Activated T-cell treated with anti-CD3 and anti-CD28 coated beads, Interleukin-2, amount 50 U/mL, for 72 hours (primary cell): ENCODE measurements at places on chromosomes 2 and 18. TPM values are rescaled to one million over a fixed set of nuclear protein-coding genes. Genes with fewer than 3 reads are reported as not detected.

Gene BMP10
- total RNA-seq = not detected

DNA sequence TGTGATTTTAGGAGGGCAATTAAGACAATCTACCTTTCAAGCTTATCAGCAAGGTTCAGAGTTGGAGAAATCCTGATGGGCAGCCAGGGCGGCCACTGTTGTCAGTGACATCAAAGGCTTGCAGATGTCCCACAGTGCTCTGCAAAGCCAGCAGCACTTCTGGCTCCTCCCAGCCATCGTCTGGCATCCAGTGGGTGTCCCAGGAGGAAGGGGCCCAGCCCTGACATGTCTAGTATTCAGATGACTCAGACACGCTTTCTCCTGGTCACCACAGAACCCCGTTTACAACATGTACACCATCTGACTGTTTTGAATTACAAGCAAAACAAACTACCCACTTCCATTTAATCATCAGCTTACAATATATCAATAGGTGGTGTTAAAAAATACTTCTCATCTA lies 61.4 kb downstream of the CYRIA start:
- no peak for DNase-seq

Gene UGT1A1
- total RNA-seq = not detected

Gene FKBP7
- 3.0 TPM for total RNA-seq

- no peak for DNase-seq
Observed at GRCh38 chr2:35794796-35795450, 560.7 kb upstream of the CRIM1 start.

Gene TMEM163
- 0.12 TPM for total RNA-seq

DNA sequence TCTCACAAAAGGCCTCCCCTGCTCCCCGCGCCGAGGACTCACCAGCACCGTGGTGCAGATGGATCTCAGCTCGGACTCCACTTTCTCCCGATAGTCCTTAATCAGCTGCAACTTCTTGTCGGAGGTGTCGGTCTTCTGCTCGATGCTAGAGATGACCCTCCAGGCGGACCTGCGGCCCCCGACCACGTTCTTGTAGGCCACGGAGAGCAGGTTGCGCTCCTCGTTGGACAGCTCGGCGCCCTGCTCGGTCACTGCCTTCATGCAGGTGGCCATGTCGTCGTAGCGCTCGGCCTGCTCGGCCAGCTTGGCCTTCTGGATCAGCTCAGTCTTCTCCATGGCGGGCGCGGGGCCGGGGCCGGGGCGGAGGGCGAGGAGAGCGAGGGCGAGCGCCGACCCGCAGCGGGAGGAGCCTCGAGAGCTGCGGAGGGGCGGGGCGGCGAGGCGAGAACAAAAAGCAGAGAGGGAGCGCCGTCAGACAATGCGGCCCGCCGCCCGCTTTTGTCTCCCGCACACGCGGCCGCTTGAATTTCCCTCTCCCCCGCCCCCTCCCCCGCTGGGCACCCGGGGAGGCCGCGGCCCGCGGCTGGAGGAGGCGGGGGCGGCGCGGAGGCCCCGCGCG lies 571 bp downstream of the YWHAQ start:
- DNase-seq = peak; percentile 86

DNA sequence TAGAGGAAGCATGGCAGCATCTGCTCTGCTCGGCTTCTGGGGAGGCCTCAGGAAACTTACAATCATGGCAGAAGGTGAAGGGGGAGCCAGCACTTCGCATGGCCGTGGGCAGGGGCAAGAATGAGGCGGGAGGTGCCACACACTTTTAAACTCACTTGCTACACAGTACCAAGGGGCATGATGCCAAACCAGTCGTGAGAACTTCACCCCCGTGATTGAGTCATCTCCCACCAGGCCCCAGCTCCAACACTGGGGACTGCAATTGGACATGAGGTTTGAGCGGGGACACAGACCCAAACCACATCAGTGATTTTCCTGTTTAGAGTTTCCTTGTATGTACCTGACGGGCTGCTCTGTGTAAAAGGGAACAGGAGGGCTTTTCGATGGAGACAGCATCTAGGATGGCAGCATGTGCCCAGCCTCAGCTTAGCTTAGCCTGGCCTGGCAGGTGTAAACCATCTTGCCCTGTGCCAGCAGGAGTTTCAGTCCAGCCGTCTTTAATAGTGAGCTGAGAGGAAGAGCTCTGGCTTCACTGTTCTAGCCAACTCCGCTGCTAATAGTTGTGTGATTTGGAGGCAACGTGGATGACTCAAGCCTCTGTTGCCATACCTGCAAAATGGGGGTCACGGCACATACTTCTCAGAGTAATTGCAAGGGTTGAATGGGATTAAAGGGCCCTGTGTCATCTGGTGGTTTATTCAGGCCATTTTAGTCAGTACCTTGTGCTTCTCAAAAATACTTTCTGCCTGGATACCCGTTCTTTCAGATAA lies 101.8 kb downstream of the ASAP2 start:
- DNase-seq = no peak

DNA sequence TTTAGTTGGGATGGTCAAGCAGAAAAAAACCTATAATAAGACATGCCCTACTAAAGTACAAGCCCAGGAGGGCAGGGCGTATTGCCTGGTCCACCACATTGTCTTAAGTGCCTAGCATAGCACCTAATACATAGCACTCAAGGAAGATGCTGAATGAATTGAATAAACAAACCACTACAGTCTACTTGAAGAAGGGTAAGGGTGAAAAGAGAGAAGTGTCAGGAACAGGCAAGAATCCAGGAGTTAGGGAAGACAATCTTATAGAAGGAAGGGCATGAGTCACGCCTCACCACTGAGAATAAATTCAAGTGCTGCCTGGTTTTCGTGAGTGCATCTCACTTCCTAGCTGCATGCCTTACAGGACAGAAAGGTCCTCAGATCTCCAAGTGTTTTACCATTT lies 13.9 kb downstream of the SLC19A3 start:
- no peak for DNase-seq

- no peak for DNase-seq
Observed at GRCh38 chr18:22409445-22409844, 8.3 kb downstream of the CTAGE1 start.

- no peak for DNase-seq
Observed at GRCh38 chr18:9323750-9324445, 10.7 kb upstream of the TWSG1 start.

DNA sequence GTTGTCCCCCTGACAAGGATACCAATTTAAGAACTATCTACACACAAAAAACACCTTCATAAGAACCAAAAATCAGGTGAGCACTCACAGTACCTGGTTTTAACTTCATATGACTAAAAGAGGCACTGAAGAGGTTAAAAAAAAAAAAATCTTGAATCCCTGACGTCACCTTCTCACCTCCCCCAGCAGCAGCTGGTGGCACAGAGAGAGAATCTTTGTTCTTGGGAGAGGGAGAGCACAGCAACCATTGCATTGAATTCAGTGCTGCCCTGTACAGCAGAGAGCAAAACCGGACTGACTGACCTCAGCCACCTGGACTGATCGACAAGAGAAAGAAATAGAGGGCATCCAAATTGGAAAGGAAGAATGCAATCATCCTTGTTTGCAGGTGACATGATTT lies 566.0 kb downstream of the TMX3 start:
- no peak for DNase-seq

Gene CRYGC
- total RNA-seq = not detected

- DNase-seq = no peak
Observed at GRCh38 chr2:99933894-99934650, 208.3 kb downstream of the AFF3 start.

DNA sequence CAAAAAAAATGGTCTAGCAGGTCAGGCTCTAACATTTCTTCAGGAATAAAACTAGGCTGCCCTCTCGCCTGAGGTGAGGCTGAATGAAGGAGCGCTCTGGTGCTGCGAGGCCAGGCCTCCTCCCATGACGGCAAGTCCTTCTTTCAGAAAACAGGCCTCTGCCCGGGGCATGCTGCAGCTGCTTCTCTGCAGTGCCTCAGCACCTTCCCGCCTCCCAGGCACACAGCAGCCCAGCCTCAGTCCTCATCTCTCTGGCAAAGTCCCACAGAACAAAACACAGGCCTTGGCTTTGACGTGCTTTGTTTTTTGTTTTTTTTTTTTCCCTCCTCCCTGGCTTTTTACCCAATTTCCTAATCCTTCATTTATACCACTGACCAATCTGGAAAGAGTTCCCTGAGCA lies 74.8 kb downstream of the BCL11A start:
- no peak for DNase-seq

DNA sequence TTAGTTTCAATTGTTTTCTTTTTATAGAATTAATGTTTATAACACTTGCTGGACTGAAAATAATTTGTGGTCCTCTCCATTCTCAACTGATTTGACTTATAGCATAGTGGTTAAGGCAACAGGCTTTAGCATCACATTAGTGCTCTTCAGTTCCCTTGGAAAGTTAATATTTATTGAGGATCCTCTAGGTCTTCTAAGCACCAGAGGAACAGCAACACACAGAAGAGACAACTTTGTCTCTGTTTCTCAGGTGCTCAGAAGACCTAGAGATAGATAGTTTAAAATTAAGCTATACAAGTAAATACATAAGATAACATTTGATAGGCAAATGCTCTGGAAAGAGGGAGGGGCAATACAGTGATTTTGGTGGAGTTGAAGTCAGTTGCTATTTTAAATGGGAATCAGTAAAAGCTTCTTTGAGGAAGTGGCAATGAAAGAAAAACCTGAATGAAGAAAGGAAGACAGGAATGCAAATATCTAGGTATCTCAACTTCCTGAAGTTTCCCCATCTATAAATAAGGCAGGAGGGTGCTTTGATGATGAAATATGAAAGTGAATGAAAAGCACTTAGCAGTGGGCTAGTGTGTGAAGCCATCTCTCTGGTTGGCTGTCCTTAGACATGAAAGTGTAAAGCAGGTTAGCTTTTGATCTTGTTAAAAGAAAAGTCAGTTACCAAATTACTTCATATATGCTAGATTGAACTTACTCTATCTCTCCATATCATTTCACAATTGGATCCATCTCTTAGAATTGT lies 7.9 kb downstream of the NEUROD1 start:
- no peak for DNase-seq

DNA sequence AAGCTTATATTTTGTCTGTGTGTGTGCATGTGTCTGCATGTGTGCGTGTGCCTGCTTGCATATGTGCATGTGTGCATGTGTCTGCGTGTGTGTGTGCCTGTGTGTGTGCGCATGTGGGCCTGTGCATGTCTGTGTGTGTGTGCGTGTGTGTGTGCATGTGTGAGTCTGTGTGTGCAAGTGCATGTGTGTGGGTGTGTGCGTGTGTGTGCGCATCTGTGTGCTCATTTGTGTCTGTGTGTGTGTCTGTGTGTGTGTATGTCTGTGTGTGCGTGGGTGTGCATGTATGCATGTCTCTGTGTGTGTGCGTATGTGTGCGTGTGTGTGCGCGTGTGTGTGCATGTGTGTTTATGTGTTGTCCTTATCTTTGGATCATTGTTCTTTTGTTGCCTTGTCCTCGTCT lies 56.8 kb downstream of the DSC3 start:
- DNase-seq = no peak

Gene CENPA
- total RNA-seq = 40.9 TPM
